ENCODE measurements at places on chromosomes 2 and 18.

DNA sequence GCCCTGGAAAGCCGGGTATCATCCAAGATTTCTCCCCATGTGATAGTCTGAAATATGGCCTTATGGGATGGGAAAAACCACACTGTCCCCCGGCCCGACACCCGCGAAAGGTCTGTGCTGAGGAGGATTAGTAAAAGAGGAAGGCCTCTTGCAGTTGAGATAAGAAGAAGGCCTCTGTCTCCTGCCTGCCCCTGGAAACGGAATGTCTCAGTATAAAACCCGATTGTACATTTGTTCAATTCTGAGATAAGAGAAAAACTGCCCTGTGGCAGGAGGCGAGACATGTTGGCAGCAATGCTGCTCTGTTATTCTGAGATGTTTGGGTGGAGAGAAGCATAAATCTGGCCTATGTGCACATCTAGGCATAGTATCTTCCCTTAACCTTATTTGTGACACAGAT, 26.8 kb downstream of the RUFY4 start:
- no peak for DNase-seq

DNA sequence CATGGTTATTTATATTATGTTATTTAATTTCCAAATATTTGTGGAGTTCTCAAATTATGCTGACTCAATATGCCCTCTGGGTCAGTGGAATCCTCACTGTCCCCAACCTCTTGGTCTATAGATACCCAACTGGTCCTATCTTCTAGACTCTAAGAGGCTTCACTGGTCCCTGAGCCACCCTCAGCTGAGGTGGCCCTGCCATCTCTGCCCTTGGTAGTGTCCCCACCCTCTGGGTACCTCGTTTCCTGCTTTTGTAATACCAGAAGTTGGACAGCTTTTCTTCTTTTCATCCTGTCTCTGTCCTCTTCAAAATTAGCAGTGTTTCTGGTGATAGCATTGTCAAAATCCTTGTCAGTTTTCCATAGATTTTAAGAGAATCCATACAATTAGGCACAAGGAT, 11.9 kb downstream of the ZSCAN30 start:
- DNase-seq = no peak

DNA sequence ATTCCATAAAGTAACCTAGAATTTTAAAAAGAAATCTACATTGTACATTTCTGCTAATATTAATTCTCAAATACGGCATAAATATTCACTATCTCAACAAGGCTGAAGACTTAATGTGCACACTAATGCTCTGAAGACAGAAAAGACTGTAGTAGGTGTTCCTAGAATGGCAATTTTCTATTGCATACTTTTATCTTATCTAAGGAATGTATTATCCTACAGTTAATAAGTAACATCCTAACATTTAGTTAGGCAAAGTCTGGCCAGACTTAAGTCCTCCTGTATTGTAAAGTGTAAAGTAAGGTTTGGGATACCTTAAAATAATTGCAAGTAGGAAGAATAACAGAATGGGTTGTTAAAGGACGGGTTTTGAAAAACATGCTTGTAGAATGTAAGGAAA, 42.2 kb downstream of the CHST9 start:
- DNase-seq = no peak

DNA sequence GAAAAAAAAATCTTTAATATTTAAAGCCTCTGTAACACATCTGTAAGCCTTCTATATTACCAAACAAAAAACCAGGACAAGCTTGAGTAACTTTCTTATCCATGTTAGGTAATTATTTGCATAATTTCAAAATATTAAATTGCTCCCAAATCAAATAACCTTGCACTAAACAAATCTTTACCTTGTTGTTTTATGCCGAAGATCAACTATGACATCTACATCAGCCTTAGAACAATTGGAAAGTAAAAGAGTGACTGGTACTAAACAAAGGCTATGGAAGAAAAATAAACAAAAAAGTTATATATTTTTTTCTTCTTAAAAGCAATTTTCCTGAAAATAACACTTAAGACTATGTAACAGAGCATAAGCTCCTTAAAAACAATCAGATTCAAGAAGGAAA, 71.2 kb upstream of the SLC25A52 start:
- DNase-seq = no peak

DNA sequence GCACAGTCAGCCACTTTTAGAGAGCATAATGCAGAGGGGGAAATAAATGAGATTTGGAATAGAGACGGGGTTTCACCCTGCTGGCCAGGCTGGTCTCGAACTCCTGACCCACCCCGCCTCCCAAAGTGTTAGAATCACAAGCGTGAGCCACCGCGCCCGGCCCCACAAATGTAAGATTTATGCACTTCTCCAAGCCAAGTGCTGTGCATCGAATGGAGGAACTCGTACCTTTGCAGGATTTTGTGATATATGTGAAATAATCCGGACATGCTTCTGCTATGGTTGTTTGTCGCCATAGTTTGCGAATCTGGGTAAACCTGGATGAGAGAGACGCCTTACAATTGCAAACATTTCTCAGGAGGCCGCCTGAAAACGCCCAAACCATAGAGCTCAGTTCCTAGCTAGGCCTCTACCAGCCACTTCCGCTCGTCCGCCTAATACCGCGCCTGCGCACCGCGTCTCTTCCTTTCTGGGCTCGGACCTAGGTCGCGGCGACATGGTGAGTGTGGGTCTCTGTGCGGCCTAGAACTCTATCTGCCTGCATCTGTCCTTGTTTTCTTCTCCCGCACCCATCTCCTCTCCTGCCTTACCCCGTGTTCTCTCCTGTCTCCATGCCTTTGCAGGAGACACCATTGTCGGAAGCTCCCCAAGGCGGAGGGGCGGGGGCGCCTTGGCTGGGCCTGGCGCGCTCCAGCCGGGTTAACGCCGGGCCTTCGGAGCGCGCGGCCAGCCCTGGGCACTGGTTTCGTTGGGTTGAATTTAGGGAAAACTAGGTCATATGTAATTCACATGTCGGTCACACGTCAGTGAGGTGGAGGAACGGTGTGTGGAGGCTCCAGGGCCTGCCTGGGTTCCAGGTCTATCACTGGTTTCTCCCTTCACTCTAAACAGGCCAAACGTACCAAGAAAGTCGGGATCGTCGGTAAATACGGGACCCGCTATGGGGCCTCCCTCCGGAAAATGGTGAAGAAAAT, at the start of gene RPL37A:
Gene RPL37A (plus strand): TSS at position 466 of the 974 bp plus-strand sequence. CDS start 31 bp downstream, at position 497.
- DNase-seq = peak; percentile 87

- no peak for DNase-seq
Measured at GRCh38 chr18:7089369-7089768, 28.2 kb downstream of the LAMA1 start.

GRCh38 chr2:118954297-118955060, 12.5 kb downstream of the MARCO start:
- no peak for DNase-seq

- DNase-seq = no peak
Measured at GRCh38 chr2:224688997-224689396, 27.2 kb downstream of the CCDC195 start.

DNA sequence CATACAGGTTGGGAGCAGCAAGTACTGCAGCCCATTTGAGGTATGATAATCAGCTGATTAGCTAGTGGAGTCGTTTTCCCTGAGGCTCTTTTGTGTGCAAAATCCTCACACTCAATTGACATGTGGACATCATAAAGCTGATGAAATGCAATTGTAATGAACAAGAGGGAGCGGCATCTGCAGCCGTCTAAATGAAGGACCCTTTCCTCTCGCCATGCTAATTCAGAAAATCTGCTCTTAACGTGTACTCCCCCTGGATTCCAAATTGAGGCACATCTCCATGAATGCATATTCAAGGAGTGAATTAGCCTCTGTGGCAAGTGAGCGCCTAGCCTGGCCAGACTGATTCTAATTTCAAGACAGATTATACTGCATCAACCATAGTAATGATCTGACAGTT, 260.9 kb upstream of the ATP5MC3 start:
- no peak for DNase-seq

GRCh38 chr2:185291035-185291647, 447.5 kb upstream of the FSIP2 start:
- no peak for DNase-seq

- no peak for DNase-seq
Measured at GRCh38 chr18:12884406-12885323, 628 bp upstream of the PTPN2 start.

DNA sequence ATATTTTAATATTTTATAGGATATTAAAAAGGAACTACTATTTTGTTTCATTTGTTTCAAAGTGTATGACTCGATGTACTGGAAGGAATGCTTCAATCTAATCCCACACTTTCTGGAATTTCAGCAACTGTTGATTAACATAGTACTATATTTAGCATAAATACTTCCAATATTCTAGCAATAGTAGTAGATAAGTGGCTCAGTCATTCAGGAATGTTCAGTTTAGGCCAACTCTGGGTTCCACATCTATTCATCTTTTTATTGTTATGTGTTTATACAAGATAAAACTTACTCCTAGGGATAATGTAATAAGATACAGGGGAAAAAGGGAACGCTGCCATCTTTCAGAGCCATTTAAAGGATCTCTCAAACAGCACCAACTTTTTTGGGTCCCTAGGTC, 22.3 kb upstream of the ORC2 start:
- DNase-seq = no peak

DNA sequence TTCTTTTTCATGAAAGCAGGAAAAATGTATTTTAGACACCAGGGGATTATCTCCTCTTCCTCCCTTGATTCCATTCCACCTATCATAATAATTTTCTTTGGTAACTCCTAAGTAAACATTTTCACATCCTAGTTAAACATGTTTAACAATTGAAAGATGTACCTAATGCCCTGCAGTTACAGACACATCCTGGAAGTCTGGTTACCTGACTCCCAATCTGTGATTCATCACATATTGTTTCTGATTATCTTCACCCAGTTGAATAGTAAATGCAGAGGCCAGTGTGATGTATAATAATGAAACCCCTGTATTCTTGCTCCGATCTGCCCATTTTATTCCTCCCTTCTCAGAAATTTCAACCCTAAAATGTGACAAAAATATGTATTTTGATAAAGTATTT, 1237.6 kb upstream of the LRRTM1 start:
- DNase-seq = no peak

- DNase-seq = no peak
Measured at GRCh38 chr2:29375843-29376242, 260.6 kb downstream of the CLIP4 start.

DNA sequence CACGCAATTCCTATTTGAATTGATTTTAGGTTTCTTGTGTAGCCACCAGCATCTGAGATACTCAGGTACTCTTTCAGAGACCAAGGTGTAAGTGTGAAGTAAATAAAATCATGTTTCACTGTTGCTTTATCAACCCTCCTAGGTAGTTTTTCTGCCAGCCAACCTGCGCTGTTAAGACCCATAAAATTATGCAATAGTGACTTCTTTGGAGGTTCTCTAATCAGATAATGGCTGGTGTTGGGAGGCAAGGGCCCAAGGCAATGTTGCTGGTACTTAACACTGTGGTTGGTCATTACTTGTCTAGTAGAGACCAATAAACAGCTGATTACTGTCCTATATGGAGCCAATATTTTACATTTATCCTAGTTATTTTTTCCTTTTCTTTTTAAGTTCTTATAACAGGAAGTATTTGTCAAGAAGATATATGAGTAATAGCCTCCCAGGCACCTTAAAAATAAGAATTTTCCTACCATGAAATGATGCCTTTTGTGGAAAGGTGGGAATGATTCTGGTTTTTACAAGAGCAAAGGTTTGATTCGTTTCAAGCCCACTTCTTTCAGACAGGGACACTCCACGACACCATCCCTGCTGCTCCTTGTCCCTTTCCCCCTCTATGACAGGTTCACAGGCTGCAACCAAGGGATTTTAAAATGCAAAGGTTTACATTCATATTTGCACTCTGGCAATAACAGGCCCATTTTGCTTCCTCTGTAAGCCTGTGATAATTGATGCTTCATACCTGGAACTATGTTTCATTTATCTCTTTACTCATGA, 259.3 kb downstream of the MEIS1 start:
- DNase-seq = no peak

GRCh38 chr2:238691596-238692491, 156.0 kb upstream of the TWIST2 start:
- no peak for DNase-seq

GRCh38 chr2:223959688-223960087, 2.4 kb downstream of the MRPL44 start:
- no peak for DNase-seq

- no peak for DNase-seq
Measured at GRCh38 chr2:145007093-145007959, 487.4 kb upstream of the ZEB2 start.

DNA sequence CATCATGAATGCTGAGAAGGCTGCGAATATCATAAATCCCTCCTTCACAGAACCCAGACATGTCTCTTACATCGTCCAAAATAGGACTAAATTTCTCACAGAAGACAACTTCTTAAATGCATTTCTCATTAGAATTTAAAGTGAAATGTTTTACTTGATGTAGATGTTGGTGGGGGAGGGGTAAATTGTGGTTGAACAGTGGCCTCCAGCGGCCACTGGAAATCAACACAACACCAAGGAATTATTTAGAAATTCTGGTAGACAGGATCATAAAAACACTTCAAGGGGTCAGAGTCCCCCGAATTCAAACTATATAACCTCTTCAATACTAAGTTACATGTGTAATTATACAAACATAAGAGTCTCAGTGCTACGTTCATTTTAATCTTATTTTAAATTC, 135.9 kb downstream of the ABCA12 start:
- DNase-seq = no peak

DNA sequence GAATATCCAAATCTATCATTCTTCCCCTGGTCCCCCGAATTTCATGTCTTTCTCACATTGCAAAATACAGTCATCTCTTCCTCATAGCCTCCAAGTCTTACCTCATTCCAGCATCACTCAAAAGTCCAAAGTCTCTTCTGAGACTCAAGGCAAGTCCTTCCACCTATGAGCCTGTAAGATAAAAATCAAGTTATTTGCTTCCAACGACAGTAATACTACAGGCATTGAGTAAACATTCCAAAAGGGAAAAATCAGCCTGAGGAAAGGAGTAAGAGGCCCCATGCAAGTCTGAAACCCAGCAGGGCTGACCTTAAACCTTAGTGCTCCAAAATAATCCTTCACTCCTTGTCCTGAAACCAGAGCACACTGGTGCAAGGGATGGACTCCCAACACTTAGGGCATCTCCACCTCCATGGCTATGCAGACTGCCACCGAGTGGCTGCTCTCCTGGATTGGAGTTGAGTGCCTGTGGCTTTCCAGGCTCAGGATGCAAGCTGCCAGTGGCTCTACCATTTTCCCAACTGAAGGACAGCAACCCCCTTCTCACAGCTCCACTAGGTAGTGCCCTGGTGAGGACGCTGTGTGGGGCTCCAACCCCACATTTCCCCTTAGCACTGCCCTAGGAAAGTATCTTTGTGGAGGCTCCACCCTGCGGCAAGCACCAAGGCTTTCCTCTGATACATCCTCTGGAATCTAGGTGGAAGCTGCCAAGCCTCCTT, 16.3 kb downstream of the DTNA start:
- DNase-seq = no peak

DNA sequence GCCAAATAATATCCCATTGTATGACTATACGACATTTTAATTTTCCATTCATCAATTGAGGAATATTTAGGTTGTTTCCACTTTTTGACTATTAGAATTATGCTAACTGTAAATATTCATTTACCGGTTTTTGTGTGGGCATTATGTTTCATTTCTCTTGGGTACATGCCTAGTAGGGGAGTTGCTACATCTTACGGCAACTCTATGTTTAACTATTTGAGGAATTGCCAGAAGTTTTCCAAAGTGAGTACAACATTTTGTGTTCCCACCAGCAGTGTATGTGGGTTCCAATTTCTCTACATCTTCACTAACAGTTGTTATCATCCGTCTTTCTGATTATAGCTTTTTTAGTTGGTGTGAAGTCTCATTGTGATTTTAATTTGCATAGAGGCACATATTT, 1.6 kb upstream of the KDSR start:
- DNase-seq = no peak

GRCh38 chr2:74383254-74383653, 3.1 kb upstream of the DCTN1 start:
- no peak for DNase-seq

- no peak for DNase-seq
Measured at GRCh38 chr2:20538308-20539132, 91.6 kb downstream of the RHOB start.
